CD4-positive, CD25-positive, alpha-beta regulatory T cell (primary cell): ENCODE measurements at places on chromosomes 7 and 10. TPM values are rescaled to one million over a fixed set of nuclear protein-coding genes. Genes with fewer than 3 reads are reported as not detected.

DNA sequence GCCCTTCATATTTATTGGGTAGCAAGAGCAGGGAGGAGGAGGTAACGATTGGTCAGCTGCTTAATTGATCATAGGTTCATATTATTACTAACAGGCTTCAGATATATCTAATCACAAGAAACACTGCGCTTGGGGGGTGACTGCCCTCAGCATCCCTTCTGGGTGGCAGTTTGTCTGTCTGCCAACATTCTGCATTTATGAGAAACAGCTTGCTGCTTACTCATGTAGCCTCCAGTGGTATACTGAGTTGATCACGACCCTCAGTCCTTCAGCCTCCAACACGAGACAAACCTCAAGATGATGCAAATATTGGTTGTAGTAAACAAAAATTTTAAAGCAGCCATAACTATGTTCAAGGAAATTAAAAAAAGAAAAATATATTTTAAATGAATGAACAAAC, 657.8 kb upstream of the PHF14 start:
- H3K4me1 ChIP-seq: no peaks in the 10 kb centered on the region
- no peaks in the 10 kb centered on the region for H3K36me3 ChIP-seq
- DNase-seq: no peak
- H3K4me3 ChIP-seq: no peak overlapping the region
- H3K27ac ChIP-seq: no peak overlapping the region
- no peaks in the 10 kb centered on the region for H3K27me3 ChIP-seq

The PALD1 gene
- not detected for total RNA-seq

DNA sequence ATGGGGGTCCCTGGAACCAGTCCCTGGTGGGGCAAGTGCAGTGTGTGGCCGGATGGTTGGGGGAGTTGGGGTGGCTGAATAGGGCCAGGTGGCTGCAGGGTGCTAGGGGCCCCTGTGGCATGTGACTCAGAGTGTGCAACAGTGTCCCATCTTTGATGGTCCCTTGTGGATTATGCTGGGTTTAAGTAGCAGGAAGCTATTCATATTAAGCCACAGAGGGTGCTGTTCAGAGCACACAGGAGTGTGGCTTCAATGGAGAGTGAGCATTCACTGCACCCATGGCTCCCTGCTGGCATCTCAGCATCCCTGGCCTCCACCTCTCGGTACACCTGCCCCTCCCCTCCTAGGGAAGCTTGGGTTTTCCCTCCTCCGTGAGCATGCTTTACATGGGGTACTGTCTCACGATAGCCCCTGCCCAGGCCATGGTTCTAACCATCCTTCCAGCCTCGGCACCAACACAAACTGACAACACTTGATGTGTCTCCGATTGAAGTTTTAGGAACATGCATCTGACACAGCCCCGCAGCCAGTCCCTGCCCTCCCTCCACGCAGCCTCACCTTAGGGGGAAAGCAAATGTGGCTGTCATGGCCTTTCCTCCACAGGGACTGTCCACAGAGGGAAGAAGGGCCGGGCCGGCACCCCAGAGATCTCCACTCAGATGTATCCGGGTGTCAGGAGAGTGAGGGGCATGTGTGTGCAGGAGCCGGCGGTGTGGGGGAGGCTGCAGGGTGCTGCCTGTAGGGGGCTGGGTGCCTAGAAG, 30.4 kb upstream of the PPIF start:
- H3K27me3 ChIP-seq: no peaks in the 10 kb centered on the region
- H3K4me1 ChIP-seq: peaks cover 54% of the 10 kb centered on the region
- peak overlapping the region; percentile 47 for H3K4me3 ChIP-seq
- peaks cover 2% of the 10 kb centered on the region for H3K36me3 ChIP-seq

The OR2A7 gene
- 6.0 TPM for total RNA-seq

GRCh38 chr10:72075376-72076115, 12.8 kb downstream of the SPOCK2 start:
- H3K27ac ChIP-seq: peak overlapping the region; percentile 81
- DNase-seq: no peak
- no peaks in the 10 kb centered on the region for H3K27me3 ChIP-seq

DNA sequence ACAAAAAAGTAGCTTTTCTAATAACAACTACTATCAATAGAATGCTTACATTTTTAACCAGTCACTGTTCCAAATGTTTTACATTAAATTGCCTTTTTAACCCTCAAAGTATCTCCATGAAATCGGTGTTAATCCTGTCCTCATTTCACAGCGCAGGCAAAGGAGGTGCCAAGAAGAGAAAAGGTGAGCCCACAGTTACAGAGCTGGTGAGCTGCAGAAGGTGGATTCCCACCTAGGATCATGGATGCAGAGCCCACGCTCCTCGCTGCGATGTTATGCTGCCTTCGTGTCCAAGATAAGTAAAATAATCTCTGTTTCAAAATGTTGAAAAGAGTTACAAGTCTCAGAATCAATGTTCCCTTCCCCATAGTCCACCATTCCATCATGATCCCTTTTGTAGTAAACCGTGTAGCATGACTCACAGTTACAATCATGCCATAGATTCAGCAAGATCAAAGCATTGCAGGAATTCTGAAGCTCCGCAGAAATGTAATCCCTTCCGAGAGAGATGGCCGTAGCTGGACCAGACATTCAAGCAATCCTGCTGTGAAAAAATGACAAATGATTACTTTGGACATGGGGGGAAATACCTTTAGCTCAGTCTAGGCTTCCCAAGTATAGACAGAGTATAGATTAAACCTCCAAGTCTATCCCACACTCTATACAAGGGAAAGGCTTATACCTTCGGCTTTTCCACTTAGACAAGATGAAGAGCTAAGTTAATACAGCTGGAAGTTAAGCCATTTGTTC, 394.7 kb upstream of the AKR1E2 start:
- H3K4me1 ChIP-seq: no peaks in the 10 kb centered on the region
- H3K27ac ChIP-seq: no peak overlapping the region
- no peak overlapping the region for H3K4me3 ChIP-seq
- H3K27me3 ChIP-seq: no peaks in the 10 kb centered on the region
- DNase-seq: no peak

DNA sequence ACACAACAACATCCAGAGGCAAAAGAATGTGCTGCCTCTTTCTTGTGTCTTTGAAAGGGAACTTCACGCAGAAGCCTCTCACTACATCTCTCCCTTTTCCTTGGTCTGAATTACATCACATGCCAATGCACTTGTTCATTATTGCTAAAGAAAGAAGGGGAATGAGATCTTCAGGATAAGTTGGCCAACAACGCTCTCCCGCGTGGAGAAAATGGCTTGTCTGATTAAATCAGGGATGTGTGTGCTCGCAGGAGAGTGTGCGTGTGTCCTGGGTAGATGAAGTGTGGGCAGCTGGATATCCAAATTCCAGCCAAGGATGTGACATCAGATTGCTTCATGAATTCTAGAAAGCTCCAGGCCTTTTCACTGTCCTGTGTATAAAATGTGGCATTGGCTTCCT, 541.6 kb upstream of the FZD8 start:
- no peaks in the 10 kb centered on the region for H3K27me3 ChIP-seq
- no peaks in the 10 kb centered on the region for H3K4me1 ChIP-seq
- H3K27ac ChIP-seq: no peak overlapping the region
- no peak overlapping the region for H3K4me3 ChIP-seq
- no peak for DNase-seq
- H3K36me3 ChIP-seq: no peaks in the 10 kb centered on the region

DNA sequence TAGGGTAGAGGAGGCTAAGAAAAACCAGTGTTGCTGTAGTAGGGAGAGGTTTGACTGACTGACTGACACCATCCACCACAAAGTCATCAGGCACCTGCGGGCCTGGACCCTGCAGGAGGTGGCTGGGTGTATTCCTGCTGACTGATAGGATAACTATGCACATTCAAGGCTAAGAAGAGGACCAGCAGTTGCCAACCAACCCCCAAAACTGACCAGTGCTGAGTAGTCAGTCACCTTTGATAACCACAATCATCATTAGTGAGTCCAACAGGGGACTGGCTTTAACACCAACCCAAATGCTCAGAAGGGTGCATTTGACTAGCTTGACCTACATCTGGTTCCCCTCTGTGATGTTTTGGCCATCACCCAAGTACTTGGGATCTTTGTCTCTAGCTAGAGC, 30.5 kb downstream of the PLXNA4 start:
- H3K27me3 ChIP-seq: no peaks in the 10 kb centered on the region
- no peak overlapping the region for H3K27ac ChIP-seq
- H3K36me3 ChIP-seq: no peaks in the 10 kb centered on the region
- no peak for DNase-seq
- H3K4me3 ChIP-seq: no peak overlapping the region

GRCh38 chr7:96337519-96337918, 15.6 kb upstream of the SLC25A13 start:
- H3K4me1 ChIP-seq: no peaks in the 10 kb centered on the region
- no peak overlapping the region for H3K27ac ChIP-seq
- DNase-seq: no peak
- no peak overlapping the region for H3K4me3 ChIP-seq

DNA sequence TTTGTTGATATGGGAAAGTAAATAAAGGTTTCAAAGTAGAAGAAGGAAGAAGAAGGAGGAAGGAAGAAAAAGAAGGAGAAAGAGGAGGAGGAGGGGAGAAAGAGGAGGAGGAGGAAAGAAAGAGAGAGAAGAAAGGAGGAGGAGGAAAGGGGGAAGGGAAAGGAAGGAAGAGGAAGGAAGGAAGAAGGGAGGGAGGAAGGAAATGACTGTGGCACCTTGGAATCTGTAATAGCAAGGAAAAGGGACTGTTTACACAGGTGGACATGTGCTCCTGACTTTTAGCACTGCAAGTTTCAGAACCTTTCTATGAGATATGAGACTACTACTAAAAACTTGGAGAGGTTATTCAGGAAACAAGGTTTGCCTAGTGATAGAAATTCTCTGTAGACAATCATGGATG, 153.2 kb downstream of the BTAF1 start:
- H3K27me3 ChIP-seq: no peaks in the 10 kb centered on the region
- H3K4me1 ChIP-seq: no peaks in the 10 kb centered on the region
- no peak for DNase-seq
- peaks cover 7% of the 10 kb centered on the region for H3K36me3 ChIP-seq
- H3K4me3 ChIP-seq: no peak overlapping the region
- H3K27ac ChIP-seq: no peak overlapping the region

The ABCB4 gene
- not detected for total RNA-seq

- H3K4me3 ChIP-seq: no peak overlapping the region
- peaks cover 3% of the 10 kb centered on the region for H3K4me1 ChIP-seq
- H3K27ac ChIP-seq: no peak overlapping the region
- no peaks in the 10 kb centered on the region for H3K36me3 ChIP-seq
- no peak for DNase-seq
- peaks cover 4% of the 10 kb centered on the region for H3K27me3 ChIP-seq
Observed at GRCh38 chr10:22135591-22135990, 82.2 kb downstream of the EBLN1 start.

DNA sequence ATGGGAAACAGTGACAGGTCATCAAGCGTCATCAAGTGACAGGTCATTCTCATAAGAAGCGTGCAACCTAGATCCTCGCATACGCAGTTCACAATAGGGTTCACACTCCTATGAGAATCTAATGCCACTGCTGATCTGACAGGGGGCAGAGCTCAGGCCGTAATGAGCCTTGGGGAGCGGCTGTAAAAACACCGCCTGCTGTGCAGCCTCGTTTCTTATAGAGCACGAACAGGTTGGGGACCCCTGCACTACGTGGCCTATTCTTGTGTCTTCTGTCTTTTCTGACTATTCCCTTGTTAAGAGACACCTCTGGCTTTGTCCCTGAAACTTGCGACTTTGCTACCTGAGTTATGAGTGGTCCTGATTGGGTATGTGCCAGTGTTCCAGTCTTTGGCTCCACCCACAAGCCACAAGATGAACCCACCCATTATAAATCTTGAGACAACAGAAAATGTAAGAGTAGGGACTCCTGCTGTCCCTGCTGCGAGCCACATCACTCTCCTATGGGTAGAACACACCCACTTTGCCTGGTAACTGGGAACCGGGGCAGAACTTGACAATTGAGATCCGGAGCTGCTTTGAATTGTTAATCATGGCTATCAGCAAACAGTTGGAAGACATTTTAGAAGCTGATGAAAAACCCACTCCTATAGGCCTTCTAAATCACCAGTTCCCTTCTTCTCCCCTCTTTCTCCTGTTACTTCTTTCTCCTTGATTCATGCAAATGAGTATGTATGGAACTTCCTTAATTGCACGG, 55.8 kb upstream of the EXOC4 start:
- no peak for DNase-seq
- peaks cover 3% of the 10 kb centered on the region for H3K27me3 ChIP-seq
- H3K36me3 ChIP-seq: no peaks in the 10 kb centered on the region
- no peak overlapping the region for H3K27ac ChIP-seq
- no peaks in the 10 kb centered on the region for H3K4me1 ChIP-seq

- peaks cover 5% of the 10 kb centered on the region for H3K27me3 ChIP-seq
- DNase-seq: peak; percentile 11
- H3K36me3 ChIP-seq: no peaks in the 10 kb centered on the region
Observed at GRCh38 chr10:48289501-48290238, 15.2 kb upstream of the FRMPD2 start.
